ENCODE measurements at places on chromosomes 3 and 15.

DNA sequence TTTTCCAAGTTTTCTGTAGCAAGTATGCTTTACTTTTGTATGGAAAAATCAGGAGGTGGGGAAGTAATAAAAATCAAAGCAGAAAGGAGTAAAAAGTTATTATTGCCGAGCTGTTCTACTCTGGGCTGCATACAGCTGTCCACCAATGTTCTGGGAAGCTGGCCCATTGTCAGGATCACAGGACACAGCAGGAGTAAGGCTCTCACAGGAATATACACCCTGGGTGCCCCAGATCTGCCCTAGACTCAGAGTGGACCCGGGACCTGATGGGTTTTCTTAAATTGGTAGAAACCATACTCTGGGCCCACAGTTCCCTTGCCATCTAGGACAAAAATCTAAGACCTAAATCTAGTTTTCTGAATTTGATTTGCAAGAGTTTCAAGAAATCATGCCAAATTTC lies 60.4 kb downstream of the TNIK start:
- DNase-seq = no peak

- no peak for DNase-seq
Observed at GRCh38 chr3:487614-488013, 291.1 kb downstream of the CHL1 start.

GRCh38 chr3:136751316-136752171 lies 634 bp downstream of the STAG1 start:
- peak; percentile 48 for DNase-seq

- no peak for DNase-seq
Observed at GRCh38 chr3:188126276-188126675, 27.7 kb upstream of the LPP start.

DNA sequence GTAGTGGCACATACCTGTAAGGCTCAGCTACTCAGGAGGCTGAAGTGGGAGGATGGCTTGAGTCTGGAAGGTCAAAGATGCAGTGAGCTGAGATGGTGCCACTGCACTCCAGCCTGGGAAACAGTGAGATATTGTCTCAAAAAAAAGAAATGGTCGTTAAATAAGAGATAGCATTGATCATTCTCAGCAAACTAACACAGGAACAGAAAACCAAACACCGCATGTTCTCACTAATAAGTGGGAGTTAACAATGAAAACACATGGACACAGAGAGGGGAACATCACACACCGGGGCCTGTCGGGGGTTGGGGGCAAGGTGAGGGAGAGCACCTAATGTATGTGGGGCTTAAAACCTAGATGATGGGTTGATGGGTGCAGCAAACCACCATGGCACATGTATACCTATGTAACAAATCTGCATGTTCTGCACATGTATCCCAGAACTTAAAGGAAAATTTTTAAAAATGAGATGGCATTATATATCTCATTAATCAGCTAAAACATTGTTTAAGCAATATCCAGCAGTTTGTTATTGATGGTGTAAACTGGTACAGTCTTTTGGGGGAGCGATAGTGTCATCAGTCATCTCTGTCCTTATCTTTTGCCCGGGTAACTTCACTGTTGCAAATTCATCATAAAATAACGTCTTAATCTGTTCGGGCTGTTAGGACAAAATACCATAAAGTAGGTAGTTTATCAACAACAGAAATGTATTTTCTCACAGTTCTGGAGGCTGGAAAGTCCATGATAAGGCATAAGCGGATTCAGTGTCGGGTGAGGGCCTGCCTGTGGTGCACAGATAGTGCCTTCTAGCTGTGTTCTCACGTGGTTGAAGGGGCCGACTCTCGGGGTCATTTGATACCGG lies 1.7 kb upstream of the MAN2A2 start:
- DNase-seq = no peak

GRCh38 chr3:63576846-63577245 lies 75.6 kb upstream of the SNTN start:
- no peak for DNase-seq

DNA sequence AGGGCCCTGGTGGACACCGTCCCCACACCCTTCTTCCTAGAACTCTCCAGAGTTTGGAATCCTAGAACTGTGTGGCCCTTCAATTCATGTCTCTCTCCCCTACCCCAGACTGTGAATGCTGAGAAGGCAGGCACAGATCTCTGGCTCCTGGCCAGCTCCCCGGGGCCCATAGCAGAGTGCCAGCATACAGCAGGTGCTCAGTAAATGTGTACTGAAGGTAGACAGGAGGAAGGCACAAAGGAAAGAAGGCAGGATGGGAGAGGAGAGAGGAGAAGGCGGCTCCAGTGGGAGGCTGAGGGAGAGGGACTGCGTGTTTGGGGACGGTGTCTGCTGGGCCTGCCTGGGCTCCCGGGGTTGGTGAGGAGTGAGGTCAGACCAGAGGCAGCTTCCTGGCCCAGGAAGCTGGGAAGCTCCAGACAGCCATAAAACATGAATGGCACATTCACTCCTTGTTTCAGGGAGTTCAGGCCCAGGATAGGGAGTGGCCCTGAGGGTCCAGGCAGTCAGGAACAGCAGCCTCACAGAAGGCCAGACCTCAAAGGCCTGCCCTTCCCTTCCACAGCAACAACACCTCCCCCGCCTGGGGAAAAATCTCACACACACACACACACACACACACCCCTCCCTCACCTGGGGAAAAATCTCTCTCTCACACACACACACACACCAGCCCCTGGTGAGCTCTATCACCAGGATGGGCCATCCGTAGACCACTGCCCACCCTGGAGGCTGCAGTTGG lies 137.1 kb upstream of the PRR20G start:
- DNase-seq = no peak

DNA sequence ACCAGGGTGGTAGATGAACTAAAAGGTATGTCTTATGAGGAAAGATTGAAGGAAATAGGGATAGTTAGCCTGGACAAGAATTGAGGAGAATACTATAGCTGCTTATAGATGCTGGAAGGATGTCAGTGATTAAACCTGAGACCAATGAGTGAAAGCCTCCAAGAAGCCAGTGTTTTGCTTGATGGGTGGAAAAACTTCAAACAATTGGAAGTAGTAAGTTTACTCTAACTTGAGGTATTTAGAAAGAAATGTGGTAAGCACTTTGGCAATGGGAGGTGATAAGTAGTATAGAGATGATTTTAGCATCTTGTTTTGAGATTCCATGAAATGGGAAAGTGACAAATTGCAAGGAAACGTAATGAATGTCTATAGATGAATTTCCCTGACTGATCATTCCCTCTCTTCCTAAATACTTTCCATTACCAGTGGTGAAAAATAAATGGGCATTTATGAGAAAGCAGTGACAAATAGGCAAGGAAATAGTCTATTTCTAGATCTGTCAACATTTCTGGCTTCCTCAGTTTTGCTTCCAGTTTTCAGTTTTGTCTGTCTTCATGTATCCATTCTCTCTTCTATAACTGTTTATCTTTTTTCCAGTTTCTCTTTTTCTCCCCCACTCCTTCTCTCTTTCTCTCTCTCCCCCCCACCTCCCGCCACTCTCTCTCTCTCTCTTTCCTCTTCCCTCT lies 19.2 kb downstream of the SLC15A2 start:
- DNase-seq = no peak

- DNase-seq = no peak
Observed at GRCh38 chr15:22878103-22878502, 39.6 kb downstream of the NIPA2 start.

DNA sequence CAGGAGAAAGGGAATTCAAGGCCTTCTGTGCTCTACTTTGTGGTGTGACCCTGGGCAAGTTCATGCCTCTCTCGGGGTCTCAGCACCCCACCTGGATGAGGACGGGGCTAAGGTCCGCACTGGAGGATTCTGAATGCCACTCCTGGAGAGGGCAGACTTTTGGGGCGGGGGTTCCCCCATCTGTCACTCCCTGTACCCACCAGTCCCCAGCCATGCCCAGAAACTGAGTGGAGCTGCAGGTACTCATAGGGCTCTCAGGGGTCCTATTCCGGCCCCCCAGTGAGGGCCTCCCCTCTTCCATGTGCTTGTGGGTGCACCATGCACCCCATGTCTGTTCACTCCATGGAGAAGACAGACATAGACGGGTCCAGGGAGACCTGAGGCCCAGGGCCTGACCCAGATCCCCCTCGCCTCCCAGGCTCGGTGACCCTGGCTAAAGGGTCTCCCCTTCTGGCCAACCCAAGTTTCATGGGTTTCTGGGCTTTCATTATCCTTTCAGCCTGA lies 26.0 kb downstream of the ACSBG1 start:
- no peak for DNase-seq

GRCh38 chr15:42313463-42313862 lies 40.2 kb upstream of the TMEM87A start:
- DNase-seq = no peak

GRCh38 chr3:40312661-40313226 lies 3.2 kb downstream of the EIF1B start:
- no peak for DNase-seq

- no peak for DNase-seq
Observed at GRCh38 chr15:58361273-58361759, 70.5 kb upstream of the LIPC start.

DNA sequence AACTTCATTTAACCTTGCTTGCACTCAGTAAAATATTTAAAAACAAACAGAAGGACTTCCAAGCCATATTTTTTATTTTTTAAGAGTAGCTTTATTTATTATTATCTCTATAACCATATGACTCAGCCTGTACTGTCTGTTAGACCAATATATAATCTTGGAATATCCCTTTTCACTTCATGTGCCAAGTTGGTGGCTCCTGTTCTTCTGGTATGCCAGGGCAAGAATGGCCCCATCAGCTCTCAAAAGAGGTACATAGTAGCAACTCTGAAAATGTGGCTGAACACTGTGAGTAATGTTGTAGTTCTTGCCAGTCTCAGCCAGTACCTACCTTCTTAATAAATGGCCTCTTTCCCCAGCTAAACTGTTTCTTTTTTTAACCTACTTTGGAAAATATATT lies 257.0 kb upstream of the UBE2E1 start:
- no peak for DNase-seq

- DNase-seq = no peak
Observed at GRCh38 chr3:32045091-32045915, 61.1 kb upstream of the GPD1L start.

DNA sequence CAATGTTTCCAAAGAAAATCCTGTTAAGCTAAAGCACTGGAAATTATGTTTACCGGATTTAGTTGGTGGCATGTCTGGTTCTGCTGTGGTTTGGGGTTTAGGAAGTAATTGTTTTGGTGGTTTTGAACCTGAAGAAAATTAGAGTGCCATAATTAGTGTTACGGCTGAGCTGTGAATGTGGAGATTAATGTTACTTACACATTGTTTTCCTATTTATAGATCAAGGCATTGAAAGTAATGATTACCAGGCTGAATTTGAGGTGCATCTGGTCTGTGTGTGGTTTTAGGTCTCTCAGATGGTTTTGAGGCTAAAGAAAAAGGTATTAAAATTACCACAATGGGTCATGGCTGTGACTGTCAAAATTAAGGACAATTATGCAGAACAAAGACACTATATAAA lies 128.9 kb downstream of the TFG start:
- no peak for DNase-seq

DNA sequence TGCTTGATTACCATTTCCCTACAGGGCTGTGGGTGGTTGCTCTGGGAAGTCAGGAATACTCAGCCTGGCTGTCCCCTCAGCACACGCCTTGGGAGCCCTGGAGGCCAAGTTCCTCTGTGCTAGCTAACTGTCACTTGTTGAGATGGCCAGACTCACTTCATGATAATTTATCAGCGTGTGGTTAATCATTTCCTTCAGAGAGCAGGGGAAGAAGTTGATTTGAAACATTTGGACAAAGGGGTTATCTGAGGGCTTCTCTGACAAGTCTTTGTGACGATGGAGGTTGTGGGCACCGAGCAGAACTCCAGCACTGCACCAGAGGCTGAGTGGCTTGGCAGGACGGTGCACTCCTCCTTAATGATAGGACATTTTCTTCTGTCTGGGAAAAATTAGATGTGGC lies 61.9 kb downstream of the WHAMM start:
- no peak for DNase-seq

DNA sequence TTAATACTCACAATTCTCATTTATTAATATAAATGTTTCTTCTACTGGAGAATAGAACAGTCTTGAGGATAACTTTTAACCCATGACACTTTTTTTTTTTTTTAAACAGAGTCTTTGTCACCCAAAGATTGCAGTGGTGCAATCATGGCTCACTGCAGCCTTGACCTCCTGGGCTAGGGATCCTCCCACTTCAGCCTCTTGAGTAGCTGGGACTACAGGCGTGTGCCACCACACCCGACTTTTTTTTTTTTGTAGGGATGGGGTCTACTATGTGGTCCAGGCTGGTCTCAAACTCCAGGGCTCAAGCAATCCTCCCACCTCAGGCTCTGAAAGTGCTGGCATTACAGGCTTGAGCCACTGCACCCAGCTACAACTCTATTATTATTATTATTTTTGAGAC lies 34.5 kb downstream of the PIK3CB start:
- no peak for DNase-seq

GRCh38 chr3:28124882-28125281 lies 116.5 kb upstream of the CMC1 start:
- DNase-seq = no peak

DNA sequence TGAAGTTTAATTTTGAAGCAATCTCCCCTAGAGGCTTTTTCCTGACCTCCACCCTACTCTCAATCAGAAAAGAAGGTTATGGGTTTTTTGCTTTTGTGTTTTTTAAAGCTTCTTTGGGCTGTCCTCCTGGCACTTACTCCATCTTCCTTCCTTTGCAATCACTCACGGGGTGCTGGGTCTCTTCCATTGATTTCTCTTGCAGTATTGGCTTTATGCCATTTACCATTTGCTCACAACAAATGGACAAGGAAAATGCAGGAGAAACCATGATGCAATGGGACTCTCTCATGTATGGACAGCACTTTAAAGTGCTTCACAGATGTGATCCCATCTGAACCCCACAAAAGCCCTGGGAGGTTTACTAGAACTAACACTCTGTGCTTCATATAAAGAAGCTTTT lies 57.5 kb downstream of the SST start:
- DNase-seq = no peak

DNA sequence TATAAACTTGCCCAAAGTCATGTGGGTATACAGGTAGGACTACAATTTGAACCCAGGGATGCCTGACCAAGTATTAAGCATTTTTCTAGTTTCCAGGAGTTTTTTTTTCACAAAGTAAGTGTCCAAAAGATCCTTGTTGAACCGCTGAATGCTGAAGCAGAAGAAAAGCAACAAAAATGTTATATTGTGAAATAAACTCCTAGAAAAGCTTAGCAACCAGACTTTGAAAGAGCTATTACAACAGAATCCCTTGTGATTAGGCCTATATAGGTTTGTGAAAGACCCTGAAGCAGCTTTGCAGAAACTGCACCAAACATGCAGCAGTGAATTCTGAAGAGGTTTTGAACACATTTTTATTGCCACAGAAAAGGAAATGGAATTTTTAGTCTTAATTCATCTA lies 236.8 kb downstream of the TUSC7 start:
- DNase-seq = no peak

- no peak for DNase-seq
Observed at GRCh38 chr3:187146389-187146788, 7.1 kb upstream of the RPL39L start.

- DNase-seq = no peak
Observed at GRCh38 chr3:53169045-53169831, 8.2 kb downstream of the PRKCD start.

GRCh38 chr3:31219131-31219843 lies 313.4 kb upstream of the STT3B start:
- DNase-seq = no peak

- DNase-seq = no peak
Observed at GRCh38 chr3:126121074-126121473, 37.1 kb upstream of the SLC41A3 start.

All from stimulated activated CD8-positive, alpha-beta memory T cell treated with anti-CD3 and anti-CD28 coated beads, Interleukin-15, amount 100 ng/mL, for 48 hours (primary cell).